Activated CD8-positive, alpha-beta memory T cell treated with anti-CD3 and anti-CD28 coated beads for 4 hours (primary cell): ENCODE measurements at places on chromosomes 11 and 22.

GRCh38 chr11:773425-773824, 3.9 kb downstream of the GATD1 start:
- no peak for DNase-seq

DNA sequence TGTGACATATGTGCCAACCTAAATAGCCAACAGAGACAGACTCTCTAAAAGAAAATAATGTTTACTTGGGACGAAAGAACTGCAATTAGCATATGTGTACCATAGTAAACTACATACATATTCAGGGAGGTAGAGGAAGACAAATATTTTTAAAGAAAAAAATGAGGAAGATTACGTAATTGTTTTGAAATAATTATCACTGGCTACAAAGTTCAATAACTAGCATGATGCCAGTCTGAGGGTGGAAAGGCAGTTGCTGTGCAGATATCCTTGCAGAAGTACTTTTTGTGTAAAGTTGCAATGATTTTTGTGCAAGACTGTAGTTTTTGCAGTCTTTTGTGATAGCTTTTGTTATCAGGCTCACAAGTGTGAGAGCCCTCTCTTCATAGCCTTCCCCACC, 103.3 kb upstream of the ANO5 start:
- no peak for DNase-seq

GRCh38 chr11:35766651-35767050, 104.1 kb downstream of the TRIM44 start:
- no peak for DNase-seq

- no peak for DNase-seq
Measured at GRCh38 chr11:12469451-12469850, 92.1 kb downstream of the PARVA start.

DNA sequence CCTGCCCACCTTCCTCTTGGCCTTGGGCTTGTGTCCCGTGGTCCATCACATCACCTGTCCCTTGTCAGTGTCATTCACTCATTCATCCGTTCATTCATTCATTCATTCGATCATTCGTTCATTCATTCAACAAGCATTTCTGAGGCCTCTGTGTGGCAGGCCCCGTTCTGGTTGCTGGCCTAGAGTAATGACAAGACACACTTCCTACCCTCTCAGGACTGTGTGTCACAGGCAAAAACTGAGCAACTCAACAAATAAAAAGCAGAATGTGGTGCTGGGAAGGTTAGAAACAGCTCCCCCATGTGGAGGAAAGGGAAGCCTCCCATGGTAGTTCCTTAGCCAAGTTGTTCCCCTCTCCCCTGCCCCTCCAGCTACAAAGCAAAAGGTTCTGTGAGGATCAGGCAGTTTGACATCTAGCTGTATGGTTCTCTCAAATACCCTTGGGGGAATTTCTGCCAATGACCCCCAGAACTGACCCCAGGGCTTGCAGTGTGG, 1.6 kb upstream of the OMP start:
- DNase-seq, result no peak

DNA sequence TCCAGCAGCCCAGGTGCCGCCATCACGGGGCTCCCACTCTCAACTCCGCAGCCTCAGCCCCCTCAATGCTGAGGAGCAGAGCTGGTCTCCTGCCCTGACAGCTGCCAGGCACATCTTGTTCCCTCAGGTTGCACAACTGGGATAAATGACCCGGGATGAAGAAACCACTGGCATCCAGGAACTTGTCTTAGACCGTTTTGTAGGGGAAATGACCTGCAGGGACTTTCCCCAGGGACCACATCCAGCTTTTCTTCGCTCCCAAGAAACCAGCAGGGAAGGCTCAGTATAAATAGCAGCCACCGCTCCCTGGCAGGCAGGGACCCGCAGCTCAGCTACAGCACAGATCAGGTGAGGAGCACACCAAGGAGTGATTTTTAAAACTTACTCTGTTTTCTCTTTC, at the start of gene SAA1:
Gene SAA1, plus strand, starts transcription at position 316 of the 400 bp plus-strand sequence. CDS start 624 bp downstream, outside the sequence.
- DNase-seq, result no peak

GRCh38 chr11:3222941-3223915, 4.6 kb upstream of the MRGPRG start:
- DNase-seq, result no peak

DNA sequence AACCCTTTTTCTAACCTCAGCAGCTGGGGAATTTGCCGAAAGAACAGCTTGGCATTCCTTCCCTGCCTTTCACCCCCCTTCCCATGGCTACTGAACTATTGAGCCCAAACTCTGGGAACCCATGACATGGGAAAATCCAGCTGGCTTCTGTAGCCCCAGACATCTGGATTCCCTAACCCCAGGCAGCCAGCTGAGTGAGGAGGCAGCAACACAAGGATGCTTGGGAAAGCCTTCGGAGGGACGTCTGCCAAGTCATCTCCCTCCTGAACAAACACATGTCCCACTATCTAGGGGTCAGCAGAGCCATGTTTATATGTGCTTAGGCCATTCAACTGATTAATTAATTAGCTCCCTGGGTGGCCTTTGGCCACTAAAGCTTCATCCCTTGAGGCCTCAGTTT, 21.6 kb downstream of the LRRC55 start:
- no peak for DNase-seq

DNA sequence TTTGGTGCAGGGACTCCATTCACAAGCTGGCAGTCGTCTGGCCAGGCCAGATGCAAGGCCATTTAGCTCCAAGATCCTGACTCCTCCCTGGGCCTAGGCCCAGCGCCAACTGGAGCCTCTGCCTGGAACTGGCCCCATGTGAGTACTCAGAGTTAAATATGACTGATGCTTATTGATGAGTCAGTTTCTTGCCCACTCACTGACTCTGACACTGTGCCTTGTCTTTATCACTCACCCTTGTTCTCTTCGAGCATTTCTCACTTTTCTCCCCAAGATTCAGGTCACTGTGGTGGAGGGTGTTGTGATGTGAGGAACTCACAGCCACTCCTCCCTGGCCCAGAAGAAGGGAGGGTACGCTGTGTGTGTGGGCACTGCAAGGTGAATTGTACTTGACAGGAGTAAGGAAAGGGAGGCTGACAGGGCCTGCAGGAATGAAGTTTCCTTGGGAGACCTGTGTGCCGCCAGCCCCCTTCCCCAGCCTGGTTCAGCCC, 23.2 kb upstream of the ST3GAL4 start:
- DNase-seq, result no peak

DNA sequence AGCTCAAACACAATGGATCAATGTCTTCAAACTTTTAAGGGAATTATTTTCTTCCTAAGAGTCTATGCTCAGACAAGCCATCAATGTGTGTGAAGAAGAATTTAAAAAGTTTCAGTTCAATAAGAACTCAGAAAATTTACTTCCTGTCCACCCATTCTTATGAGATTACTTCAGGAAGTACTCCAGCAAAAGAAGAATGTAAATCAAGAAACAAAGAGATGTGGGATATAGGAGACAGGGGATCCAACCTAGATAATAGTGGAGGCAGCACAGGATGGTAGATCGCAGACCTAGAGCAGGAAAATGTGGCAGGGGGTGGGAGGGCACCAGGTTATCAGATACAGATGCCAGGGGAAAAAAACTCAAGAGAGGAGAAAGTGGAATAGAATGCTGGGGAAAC, 170.6 kb downstream of the MPPED1 start:
- DNase-seq, result no peak

DNA sequence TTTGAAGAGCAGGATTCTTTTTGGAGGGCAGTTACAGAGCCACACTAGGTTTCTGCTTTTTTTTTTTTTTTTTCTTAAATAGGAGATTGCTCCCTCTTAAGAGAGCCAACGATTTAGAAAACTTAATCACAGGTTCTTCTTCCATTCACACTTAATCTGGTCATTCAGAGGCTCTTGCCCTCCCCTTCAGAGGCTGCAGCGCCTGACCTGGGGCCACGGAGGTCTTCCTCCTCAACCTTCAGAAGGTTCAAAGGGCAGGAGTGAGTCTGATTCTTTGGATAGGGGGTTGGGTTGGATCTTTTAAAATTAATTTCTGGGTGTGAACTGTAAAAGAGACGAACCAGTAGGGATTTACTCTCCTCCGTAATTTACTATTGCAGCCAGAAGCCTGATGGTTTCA, 57.1 kb downstream of the ZNRF3 start:
- DNase-seq, result no peak

DNA sequence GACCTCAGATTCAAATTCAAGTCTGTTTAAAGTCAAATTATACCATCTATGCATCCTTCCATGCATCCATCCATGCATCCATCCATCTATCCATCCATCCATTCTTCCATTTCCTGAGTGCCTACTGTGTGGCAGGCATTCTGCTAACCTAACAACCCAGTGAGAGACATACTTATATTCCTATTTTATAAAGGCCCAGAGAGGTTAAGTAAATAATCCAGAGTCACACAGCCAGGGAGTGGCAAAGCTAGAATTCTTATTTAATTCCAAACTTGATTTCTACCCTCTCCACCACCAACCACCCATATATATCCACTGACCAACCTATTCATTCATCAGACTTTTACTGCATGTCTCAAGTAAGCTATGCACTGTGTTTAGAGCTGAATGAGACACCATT, 53.8 kb downstream of the LRRC74B start:
- no peak for DNase-seq

DNA sequence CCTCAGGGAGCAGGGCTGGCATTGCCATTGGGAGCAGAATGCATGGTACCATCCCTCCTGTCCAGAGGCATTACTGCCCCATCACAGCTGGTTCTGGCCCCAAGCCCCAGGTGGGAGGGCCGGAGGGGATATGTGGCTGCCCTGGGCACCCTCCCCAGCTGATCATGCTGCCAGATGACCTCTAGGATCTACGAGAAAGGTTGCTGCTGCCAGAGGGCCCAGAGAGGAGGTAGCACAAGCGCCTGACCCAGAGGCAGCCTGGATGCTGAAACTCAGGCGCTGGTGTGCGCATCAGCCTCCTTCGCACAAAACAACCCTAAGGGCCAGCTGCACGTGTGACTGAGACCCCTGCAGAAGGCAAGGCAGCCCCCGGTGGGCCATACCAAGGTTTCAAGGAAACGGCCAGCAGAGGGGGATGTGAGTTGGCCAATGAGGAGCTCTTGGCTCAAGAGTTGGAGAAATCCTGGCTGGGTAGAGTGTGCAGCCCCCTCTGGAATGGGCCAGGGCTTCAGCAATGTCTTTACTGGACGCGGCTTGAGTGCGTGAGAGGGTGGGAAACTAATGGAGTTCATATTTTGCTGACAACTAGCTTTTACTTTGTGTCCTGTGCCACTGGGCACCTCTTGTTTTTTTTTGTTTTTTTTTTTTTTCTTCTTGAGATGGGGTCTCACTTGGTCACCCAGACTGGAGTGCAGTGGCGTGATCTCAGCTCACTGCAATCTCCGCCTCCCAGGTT, 88.3 kb upstream of the PARVA start:
- no peak for DNase-seq

DNA sequence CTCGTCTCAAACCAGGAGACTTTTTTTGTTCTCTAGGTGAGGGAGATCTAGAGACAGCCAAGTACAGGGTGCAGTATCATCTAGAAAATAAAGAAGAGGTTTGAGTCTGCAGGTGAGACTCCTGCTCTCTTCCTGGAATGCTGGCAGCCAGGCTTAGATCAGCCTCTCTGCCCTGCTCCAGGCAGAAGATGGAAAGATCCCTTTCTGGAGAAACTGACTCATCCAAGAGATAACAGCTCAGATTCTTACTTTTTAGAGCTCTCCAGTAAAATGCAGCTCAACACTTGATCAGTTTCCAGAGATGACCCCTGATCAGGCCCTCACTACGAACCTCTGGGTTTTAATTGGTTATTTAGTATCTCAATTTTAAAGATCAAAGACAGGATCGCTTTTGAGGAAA, 44.6 kb upstream of the EHF start:
- DNase-seq, result no peak

- DNase-seq, result no peak
Measured at GRCh38 chr11:19474954-19475721, 234.4 kb upstream of the E2F8 start.

DNA sequence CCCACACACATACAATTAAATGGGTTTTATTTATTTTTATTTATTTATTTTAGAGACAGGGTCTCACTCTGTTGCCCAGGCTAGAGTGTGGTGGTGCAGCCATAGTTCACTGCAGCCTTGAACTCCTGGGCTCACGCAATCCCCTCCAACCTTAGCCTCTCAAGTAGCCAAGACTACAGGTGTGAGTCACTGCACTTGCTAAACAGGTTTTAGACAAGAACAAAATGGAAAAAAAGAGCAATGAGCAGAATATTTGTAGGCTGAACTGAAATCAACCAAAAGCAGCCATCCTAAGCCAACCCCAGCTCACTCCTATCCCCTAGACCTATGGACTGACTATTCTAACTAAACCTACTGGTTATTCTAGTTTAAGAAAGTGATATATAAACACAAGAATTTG, 37.8 kb downstream of the MRE11 start:
- DNase-seq, result no peak

DNA sequence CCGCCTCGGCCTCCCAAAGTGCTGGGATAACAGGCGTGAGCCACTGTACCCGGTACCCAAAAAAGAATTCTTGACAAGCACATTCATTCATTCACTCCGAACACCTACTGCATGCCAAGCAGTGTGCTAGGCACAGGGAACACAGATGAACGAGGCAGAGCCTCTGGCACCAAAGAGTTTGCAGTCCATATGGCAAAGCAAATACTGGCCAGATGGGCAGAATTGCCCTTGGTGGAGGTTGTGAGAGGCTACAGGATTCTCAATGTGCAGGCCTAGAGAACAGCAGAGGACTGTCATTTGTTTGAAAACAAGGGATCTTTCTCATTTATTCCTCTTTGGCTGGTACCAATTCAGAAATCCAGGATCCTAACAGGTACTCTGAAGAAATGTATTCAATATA, 27.5 kb upstream of the MTCH2 start:
- no peak for DNase-seq

GRCh38 chr22:19879992-19880785, 25.5 kb upstream of the GNB1L start:
- no peak for DNase-seq

DNA sequence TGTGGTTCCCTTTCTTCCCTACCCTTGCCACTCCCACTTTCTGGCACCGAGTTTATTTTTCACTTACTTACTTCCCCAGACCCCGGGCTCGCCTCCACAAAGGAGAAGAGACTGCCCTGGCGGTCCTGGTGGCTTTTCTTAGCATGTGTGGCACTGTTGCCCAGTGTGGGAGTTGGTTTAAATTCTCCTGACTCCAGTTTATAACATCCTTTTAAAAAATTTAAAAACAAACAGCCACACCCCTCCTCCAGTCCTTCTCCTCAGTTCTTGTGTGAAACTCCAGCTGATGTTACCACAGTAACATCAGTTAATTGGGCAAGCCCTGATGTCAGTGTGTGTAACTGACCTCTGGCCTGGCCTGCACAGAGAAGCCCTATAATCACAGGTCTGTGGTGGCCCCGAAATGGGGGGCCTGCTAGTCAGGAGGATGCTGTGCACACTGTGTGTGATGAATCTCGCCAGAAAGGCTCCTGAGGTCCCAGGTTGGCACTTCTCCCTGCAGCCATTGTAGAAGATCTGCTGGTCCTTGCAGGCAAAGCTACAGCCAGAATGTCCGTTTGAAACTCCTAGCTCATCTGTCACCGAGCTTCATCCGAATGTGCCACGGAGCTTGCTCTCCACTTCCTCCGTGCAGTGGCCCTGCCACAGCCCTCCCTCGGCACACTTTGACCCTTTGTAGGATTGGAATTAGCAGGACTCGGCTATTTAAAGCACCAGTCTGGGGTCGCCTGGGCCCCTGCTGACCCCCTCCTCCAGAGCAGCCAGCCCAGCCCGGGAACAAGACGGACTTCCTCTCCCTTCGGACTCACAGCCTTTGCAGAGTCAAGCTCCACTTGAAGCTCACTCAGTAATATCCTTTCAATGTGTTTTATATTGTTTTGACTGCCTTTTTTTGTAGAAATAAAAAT, 7.6 kb downstream of the YDJC start:
- no peak for DNase-seq
